Sigmoid colon (tissue), 7 donors: ENCODE measurements at places on chromosomes 6 and 20. TPM values are rescaled to one million over a fixed set of nuclear protein-coding genes. Genes with fewer than 3 reads are reported as not detected.
A peak's percentile ranks its signal among the peaks of the same experiment; 100 is the strongest.

DNA sequence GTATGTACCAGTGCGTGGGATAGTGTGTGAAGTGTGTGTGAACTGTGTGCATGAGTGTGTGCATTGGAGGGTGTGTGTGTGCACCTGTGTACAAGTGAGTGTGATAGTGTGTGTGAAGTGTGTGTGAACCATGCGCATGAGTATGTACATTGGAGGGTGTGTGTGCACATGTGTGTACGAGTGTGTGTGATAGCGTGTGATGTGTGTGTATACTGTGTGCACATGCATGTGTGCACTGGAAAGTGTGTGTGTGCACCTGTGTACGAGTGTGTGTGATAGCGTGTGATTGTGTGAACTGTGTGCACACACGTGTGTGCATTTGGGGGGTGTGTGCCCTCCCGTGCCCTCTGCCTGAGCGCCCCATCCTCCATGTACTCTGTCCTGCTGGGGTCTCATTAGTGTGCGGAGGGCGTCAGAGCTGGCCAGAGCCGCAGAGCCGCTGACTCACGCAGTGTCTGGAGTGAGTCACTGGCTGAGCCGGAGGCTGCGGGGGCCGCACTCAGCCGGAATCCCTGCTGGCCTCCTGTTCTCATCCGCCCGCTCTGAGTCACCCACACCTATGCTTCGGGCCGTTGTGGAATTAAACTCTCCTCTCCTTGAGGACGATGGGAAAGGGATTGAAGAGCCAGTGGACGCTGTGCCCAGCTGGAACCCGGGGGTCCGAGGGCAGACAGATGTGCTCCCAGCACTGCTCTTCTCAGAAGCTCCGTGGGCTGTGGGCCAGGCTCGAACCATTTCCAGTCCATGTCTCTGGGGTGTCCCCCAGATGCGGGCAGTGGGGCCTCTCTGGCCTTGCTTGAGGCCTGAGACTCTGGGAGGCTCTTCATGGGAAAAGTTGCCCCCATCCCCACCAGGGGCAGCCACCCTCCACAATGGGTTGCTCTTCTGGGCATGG, 27.3 kb upstream of the STX16 start:
- no peaks in the 10 kb centered on the region for H3K36me3 ChIP-seq
- H3K4me1 ChIP-seq, result no peaks in the 10 kb centered on the region
- DNase-seq, result peak; percentile 80
- H3K27me3 ChIP-seq, result no peaks in the 10 kb centered on the region

Gene PNLDC1
- 0.71 TPM for total RNA-seq

Gene CD109
- 23.2 TPM for total RNA-seq

Gene LSM2
- 53.5 TPM for total RNA-seq

Gene DEFB118
- not detected for total RNA-seq

DNA sequence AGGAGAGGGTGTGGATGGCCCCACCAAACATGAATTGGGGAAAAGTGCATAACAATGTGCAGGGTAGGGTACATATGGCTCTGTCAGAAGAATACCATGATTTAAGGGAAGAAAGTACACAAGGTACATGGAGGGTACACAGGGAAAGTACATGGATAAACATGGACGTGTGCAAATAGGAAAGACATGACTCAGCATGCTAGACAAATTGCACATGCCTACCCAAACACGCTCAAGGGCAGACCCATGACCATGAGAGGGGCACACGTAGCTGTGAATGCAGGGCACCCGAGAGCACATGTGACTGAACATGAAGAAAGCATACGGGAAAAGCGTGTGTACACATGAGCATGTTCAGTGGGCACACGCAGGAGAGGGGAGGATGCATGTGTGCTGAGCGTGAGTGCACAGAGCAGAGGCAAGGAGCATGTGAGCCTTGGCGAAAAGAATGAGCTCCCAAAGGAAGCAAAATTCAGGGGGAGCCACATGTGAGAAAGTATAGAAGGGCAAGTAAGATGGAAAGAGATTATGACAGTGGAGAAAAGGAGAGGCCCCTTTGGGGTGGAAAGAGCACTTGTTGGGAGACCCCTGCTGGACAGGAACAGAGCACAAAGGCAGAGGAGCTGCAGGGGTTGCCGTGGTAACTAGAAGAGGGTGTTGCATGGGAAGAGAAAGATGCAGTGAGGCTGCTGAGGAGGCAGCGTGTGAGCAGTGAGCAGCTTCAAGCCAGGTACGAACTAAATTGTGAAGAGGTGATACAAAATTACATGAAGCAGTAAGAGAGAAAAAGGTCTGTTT, 17.8 kb downstream of the OR2H2 start:
- DNase-seq, result no peak
- H3K27me3 ChIP-seq, result no peaks in the 10 kb centered on the region
- no peaks in the 10 kb centered on the region for H3K4me1 ChIP-seq

Gene SPDEF
- total RNA-seq, result not detected

Gene TSBP1
- not detected for total RNA-seq
